ENCODE measurements at places on chromosomes 12 and 14. TPM values are rescaled to one million over a fixed set of nuclear protein-coding genes. Genes with fewer than 3 reads are reported as not detected.

The MMP17 gene
- total RNA-seq = 10.9 TPM

DNA sequence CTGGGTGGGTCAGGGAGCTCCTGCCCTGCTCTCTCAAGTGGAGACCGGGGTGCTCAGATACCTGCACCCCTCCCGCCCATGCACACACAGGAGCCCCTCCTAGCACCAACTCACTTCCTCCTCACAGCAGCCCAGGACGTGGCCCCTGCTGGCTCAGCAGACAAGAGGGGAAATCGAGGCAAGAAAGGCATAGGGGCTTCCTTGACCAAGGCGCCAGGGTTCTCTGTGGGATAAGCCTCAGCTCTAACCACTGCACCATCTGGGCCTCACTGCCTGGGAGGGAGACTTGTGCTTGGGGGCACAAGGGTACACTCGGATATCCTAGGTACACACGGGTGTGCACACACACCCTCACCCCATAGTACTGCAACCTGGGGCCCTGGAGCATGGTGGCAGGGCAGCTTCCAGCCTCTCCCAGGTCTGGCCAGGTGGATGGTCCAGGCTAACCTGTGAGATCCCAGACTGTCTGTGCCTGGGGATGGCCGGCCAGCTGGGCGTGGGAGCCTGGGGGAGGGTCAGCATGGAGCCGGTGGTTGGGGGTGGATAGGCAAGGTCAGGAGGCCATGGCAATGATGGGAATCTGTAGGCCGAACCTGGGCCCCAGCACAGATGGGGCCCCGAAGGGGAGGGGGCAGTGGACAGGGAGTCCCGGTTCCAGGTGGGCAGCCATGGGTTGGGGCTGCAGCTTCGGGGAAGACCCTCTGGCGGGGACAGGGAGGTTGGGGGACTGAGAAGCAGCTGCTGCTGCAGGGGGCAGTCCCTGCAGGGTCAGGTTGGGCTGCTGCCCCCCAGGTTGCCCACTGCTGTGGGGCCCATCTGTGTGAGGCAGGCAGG is 312.4 kb downstream of the TMEM121 start:
- DNase-seq = no peak

The DPF3 gene
- total RNA-seq = not detected

GRCh38 chr12:14283489-14284144 is 81.9 kb upstream of the ATF7IP start:
- peak; percentile 64 for DNase-seq

DNA sequence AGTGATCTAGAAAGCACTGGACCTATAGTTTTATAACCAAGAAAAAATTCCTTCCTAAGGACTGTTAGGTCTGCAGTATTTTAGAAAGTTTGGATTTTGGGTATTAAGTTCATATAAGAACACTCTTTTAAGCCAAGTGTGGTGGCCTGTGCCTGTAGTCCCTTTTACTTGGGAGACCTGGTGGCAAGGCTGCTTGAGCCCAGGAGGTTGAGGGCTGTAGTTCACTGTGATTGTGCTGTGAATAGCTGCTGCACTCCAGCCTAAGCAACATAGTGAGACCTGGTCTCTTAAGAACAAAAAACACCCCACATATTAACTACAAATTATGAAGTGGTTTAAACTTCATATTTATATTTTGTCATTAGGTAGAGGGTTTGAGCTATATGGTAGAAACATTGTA is 9.7 kb downstream of the DNM1L start:
- peak; percentile 64 for DNase-seq

GRCh38 chr14:68947802-68948201 is 31.3 kb downstream of the ACTN1 start:
- DNase-seq = no peak

DNA sequence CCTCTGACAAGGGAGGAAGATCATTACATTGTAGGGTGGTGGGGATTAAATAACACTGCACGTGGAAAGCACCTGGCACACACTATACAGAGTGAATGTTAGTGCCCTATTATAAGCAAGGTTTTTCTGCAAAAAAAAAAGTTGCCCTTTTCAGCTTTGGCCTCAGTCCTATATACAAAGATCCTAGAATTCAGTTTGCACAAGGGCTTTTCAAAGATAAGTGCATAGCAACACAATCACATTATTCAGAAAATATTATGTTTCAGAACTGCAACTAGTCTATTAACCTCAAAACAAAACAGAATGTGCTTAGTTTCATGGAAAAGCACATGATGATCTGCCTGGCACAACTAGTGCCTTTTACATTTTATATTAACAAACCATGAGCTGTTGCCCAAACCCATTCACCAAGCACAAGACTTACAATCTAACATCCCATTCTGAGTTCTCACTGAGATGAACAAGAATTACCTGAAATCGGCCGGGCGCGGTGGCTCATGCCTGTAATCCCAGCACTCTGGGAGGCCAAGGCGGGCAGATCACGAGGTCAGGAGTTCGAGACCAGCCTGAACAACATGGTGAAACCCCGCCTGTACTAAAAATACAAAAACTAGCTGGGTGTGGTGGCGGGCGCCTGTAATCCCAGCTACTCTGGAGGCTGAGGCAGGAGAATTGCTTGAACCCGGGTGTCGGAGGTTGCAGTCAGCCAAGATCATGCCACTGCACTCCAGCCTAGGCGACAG is 1.8 kb downstream of the TM7SF3 start:
- no peak for DNase-seq

The BCL11B gene
- 4.6 TPM for total RNA-seq

The CELA1 gene
- total RNA-seq = not detected

GRCh38 chr12:92076101-92076500 is 69.5 kb downstream of the BTG1 start:
- DNase-seq = no peak

DNA sequence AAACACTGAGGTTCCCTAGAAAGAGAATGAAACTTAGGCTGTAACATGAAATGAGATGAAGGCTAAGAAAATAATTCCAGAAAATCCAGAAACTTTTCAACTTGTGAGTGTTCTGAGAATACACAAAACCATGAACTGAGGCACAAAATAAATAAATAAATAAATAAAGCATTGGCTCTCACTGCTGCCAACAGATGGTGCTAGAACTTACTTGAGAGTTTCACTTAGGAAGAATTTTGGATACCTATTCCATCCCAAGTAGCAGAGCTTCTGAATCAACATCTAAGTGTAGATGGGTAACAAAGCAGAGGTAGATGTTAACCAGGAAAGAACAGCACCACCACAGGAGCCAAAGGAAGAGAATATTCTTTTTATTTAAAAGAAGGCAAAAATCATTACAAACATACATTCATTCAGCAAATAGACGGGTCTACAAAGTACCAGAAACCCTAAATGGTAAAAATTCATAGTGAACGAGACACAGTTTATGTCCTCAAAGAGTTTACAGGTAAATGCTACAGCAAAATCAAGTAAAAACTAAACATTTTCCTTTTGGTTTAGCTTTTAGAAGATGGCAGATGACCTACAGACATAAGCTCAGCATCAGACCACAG is 16.7 kb downstream of the EPS8 start:
- DNase-seq = no peak

GRCh38 chr12:109927622-109928021 is 27.5 kb downstream of the TCHP start:
- DNase-seq = peak; percentile 85

The PROX2 gene
- not detected for total RNA-seq

DNA sequence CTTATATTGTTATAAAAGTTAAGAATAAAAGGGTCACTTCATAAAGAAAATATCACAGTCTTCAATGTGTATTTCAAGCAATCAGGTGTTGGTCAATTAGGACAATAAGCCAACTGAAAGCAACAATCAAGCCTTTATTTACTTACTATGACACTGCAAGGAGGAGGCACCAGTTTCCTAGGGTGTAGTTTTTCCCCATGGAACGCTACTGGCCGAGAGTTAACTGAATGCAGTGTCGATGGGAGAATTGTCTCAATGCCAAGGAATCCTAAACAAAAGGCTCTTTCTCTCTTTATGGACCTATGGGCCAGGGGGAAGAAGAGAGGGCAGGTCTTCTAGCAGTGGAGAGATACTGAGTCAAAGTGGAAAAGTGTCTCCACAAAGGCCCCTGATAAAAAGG is 142.4 kb downstream of the CMAS start:
- DNase-seq = no peak

- DNase-seq = no peak
Measured at GRCh38 chr12:25764892-25765291, 193.6 kb upstream of the RASSF8 start.

The CFAP251 gene
- 20.9 TPM for total RNA-seq

DNA sequence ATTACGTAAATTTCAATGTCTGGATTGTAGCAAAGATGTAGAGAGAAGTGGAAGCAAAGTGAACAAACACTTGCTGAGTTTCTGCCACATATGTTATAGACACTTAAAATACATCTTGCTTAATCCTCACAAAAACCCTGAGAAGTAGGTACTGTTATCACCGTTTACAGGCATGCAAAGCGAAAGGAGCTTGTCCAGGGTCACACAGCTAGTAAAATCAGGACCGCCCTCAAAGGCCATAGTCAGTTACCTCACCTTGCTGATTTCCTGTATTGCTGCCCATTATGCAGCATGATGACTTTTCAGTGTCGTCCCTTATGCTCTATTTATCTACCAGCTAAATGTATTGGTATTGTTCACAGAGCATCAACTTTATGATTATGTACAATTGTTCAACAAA is 39.8 kb downstream of the TRHDE start:
- no peak for DNase-seq

The PARPBP gene
- total RNA-seq = 23.7 TPM

DNA sequence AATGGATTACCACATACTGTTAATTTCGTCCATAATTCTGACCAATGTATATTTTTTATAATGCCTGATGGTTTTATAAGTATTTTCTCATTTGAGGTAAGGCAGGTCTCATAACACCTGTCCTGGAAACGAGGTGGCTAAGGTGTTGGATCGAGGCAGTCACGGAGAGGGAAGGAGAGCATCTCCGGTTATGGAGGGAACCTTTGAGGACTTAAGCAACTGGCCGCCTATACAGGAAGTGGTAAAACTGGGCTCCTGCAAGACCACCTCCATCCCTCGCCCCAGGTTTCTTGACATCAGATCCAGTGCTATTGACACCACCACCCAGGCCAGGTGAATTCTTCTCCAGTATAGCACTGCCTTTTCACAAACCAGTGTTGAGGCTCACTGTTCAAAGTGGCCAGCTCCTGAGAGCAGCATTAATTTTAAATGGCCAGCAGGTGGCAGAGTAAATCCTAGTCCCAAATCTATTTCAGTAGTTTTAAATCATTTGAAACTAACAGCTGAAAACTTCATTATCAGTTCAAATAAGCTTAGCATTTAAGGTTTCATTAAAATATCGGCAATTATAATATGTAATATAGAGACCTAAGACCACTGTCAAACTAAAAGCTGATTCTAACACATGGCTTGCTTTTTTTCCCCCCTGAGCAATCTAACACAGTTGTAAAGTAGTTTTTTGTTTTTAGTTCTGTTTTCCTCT is 100.8 kb downstream of the PPM1A start:
- peak; percentile 71 for DNase-seq

- peak; percentile 28 for DNase-seq
Measured at GRCh38 chr14:104665114-104665656, 24.2 kb upstream of the INF2 start.

GRCh38 chr12:53214687-53215455 is 7.8 kb upstream of the ITGB7 start:
- peak; percentile 84 for DNase-seq

DNA sequence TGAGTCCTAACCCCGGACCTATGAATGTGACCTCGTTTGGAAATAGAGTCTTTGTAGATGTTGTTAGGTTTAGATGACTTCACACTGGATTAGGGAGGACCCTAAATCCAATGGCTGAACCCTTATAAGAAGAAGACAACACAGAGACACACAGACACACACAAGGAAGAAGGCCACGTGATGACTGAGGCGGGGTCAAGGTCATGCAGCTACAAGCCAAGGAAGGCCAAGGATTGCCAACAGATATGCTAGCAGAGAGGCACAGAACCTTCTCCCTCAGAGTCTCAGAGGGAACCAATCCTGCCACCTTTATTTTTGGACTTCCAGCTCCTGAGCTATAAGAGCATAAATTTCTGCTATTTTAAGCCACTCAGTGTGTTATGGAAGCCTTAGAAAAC is 31.8 kb downstream of the LTBP2 start:
- DNase-seq = no peak

GRCh38 chr12:122058549-122059149 is 19.9 kb upstream of the MLXIP start:
- no peak for DNase-seq

DNA sequence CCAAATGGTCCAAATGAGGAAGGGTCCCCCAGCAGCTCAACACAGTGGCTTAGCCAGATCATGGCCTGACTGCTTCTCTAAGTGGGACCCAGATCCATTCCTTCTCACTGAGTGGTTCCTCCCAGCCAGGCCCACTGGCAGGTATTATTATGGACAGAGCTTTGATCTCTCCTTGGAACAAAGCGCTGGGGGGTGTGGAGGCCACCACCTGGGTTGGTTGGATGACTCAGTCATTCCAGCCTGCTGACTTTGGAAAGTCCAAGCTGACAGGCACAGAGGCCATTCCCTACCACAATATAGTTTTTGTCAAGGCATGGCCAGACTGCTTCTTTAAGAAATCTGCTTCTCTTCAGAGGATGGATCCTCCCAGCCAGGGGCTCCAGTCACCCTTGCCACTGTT is 341.1 kb downstream of the BTG1 start:
- peak; percentile 55 for DNase-seq

DNA sequence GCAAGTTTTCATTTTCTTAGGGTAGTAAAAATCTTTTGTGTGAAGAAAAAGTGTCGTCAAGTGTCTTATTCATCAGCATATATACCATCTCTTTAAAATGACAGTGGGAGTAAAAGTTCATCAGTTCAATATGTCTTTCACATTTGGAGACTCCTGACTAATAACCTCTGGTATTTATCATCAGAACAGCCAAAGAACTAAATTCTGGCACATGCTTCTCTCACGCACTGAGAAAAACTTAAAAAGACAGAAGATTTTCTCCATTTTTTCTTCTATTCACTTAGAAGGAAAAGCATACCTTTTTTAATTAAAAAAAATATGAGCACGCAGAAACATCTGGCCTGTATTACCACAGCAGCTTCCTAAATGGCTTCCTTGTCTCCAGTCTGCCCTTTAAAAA is 265.7 kb downstream of the AKAP6 start:
- no peak for DNase-seq
